Fibroblast of upper back skin (primary cell): ENCODE measurements at places on chromosomes 3 and 15.

GRCh38 chr3:142904639-142905436 is 16.0 kb upstream of the PCOLCE2 start:
- peak; percentile 25 for DNase-seq

DNA sequence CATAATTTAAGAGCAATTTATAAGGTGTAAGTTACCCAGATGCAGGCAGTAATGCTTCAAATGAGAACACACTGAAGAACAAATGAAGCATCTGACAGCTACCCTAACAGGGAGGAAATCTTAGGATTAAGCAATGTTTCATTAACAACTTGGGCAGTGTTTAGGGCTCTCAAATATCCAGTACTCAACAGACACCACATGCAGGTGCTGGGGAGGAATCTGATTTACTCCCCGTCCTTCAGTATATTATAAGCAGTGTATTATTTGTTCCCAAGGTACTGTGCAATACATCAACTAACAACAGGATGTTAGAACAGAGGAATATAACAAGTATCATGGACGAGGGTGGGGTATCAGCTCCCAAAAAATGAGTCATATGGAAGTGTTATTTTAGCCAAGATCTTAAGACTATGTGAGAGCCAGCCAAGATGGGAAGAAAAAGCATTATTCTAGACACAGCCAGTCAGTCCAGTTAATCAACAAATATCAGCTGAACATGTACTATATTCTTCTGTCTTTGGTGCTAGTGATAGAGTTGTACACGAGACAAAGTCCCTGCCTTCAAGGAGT is 20.4 kb downstream of the BTBD1 start:
- DNase-seq: peak; percentile 27

DNA sequence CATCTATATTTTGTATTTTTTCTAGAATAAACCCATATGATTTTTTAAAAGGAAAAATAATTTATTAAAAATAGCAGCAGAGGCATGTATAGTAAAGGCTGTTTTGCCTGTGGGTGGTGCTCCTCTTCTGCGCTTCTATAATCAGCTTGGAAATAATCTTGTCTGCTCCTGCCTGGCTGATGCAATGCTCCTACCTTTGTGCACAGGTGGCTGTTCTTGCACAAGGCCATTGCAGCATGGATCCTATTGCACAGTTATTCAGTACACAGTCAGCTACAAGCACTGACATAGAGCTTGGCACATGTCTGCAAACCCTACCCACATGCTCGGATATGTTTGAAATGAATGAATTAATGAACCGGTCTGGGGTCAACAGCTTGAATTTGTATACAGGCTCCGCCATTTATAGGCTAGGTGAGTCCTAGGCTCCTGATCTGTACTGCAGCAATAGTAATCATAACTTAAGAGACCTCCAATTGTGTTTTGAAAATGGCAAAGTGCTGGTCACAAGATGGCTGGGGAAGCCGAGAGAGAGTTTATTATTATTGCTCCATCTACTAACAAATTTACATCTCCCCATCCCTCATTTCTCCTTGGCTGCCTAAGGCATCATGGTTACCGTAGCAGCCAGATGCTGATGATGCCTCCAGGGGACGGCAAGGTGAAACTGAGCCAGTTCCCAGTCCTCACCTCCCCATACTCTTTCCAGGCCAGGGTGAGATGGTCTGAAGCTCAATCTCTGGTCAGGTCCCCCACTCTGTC is 532 bp upstream of the RTP1 start:
- DNase-seq: no peak

DNA sequence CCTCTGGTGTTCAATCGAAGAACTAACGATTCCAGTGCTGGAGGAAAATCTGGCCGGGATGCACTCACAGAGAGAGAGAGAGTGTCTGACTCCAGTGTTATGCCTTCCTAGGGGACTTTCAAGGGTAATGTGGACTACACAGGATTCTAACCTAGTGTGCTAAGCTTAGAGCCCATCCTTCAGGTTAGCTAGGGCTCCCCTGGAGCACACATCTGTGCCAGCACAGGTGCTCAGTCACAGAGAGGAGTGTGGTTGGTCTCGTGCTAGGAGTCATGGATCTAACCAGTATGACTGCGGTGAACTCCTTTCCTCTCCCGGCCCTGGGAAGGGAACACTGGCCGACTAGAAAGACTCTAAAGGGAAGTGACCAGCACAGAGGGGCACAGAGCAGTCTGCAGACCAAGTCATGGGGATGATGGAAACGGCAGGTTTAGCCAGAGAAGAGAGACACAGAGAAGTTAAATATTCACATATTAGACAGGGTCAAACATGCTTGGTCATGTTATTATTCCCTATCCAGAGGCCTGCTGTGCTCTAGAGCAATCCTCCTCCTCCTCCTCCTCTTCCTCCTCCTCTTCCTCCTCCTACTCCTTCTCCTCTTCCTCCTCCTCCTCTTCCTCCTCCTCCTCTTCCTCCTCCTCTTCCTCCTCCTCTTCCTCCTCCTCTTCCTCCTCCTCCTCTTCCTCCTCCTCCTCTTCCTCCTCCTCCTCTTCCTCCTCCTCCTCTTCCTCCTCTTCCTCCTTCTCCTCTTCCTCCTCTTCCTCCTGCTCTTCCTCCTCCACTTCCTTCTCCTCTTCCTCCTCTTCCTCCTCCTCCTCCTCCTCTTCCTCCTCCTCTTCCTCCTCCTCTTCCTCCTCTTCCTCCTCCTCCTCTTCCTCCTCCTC is 280.3 kb downstream of the XXYLT1 start:
- DNase-seq: no peak

DNA sequence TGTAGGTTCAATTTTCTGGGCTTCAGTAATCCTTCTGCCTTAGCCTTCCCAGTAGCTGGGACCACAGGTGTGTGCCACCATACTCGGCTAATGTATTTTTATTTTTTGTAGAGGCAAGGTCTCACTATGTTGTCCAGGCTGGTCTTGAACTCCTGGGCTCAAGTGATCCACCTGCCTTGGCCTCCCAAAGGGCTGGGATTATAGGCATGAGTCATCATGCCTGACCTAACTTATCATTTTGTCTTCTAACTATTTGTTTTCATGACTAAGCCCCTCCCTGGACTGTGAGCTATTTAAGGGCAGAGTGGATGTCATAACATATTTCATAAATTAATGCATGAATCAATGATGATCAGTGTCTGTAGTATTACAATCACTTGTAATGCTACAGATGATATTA is 56.1 kb upstream of the PIAS1 start:
- peak; percentile 81 for DNase-seq

- no peak for DNase-seq
These were observed 66.4 kb downstream of the DCUN1D1 start for GRCh38 chr3:182913889-182914288.

DNA sequence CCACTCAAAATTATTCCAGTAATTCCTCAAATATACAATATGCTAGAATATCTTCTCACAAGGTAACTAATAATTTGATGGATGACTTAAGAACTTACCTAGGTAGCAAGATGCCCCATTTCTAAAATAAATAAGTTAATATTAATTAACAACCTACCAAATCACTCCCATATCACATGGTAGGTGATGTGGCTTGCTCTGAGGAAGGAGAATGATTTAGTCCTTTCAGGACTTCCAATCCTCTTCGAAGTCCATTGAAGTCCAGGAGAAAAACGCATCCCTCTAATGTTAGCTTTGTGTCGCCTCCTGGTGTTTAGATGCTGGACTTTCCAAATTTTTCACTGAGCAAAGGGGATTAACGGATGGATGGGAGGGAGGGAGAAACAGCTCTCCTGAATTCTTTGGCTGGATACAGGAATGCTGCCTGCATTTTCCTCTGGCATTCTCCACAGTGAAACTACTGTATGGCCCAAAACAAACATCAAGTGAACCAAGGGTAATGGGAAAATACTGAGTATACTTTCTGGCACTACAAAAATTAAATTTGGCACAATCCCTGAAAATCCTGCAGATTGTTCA is 58.6 kb downstream of the PRICKLE2 start:
- DNase-seq: peak; percentile 55

GRCh38 chr15:22936577-22937472 is 43.3 kb downstream of the CYFIP1 start:
- DNase-seq: no peak

- no peak for DNase-seq
These were observed 60.5 kb downstream of the MEGF11 start for GRCh38 chr15:66193066-66193465.

- DNase-seq: peak; percentile 97
These were observed at the start of gene IDH3A for GRCh38 chr15:78149068-78149804. TSS of gene IDH3A (plus strand) at chr15:78149362. CDS start at chr15:78149404, 42 bp downstream.

DNA sequence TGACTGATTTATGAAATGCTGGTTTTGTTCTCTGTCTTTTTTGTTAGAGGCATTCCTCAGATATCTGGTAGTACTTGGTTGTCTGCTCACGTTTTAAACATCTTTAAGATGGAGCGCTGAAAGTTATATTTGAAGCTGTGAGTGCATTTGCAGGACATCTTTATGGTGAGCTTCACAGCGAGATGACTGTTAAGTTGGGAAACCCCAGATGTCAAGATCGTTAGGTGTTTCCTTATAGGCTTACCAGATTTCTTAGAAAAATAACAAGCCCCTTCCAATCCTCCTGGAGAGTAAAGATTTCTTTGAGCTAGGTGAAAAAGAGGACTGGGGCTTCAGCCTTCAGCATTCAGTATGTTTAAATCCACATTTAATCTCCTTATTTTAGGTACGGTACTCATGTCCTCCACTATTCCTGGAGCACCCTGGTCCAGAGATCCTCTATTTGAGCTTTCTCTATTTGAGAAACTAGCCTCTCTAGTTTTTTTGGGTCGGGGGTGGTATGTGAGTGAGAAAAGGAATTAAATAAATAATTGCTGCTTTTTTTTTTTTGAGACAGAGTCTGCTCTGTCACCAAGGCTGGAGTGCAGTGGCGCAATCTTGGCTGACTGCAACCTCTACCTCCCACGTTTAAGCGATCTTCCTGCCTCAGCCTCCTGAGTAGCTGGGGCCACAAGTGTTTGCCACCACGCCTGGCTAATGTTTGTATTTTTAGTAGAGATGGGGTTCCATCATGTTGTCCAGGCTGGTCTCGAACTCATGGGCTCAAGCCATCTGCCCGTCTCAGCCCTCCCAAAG is 72.3 kb downstream of the ZNF609 start:
- no peak for DNase-seq

- DNase-seq: no peak
These were observed 121.9 kb upstream of the SPATA12 start for GRCh38 chr3:56938530-56938929.

- DNase-seq: no peak
These were observed 81.6 kb downstream of the CDIN1 start for GRCh38 chr15:36661042-36661441.

GRCh38 chr3:127612966-127613365 is 14.8 kb downstream of the MCM2 start:
- no peak for DNase-seq

DNA sequence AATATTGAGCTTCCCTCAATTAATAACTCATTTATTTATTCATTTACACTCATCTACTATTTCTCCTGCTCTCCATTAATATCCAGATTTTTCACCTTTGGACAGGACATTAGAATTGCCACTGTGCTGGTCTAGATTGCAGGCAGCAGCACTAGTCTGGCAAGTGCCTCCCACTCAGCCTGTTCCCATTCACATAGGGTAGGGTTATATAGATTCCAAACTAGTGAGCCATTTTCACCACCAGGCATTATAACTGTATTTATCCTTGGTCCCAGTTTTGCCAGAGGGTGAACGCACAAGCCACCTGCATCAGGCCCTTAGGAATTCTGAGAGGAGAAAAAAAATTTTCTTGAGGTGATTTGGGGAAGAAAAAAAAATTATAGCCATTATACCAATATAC is 44.5 kb downstream of the ANAPC13 start:
- no peak for DNase-seq

DNA sequence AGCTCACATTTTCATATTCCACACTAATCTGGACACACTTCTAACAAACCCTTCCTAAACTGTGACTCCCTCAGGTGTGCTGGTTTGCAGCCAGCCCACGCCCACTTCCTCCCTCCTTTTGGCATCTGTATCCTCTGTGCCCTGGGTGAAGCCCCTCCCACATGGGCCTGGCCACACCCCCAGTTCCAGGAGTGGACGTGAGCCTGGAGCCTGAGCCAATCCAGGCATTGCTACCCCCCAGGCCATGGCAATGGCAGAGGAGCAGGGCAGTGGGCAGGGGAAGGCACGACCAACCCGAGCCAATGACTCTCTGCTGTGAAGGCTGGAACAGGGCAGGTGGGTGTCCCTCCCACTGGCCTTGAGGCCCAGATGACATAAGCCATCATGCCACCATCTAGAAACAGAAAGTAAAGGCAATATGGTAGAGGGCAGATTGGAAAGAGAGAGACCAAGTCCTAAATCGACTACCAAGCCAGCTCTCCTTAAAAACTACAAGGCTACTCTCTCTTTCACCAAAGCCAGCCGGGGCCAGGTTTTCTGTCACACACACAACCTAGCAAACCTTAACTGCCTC is 18.6 kb downstream of the FAM174B start:
- no peak for DNase-seq

DNA sequence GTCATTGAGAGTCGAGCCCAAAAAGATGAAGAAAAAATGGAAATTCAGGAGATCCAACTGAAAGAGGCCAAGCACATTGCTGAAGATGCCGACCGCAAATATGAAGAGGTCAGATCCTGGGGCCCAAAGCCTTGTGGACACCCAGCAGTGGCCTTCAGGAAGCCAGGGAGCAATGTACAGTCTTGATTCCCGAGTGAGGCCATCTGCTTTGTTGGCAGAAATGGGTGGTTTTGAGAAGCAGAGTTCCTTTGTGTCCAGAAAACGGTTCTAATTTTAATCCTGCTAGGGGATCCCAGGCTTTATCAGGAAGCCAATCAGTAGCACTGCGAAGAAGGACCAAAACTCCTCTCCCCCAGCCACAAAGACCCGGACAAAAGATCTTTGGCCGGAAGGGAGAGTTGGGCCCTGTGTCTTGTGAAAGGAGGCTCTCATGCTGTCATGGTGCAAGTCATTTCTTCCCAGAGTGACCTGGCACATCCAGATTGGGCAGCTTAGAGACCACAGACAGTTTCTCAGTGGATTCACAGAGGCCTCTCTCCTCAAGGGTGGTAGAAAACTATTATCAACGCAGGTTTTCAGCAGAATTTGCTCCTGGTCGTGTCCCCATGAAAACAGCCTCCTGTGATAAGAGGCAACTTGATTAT is 17.1 kb downstream of the TPM1 start:
- DNase-seq: no peak

DNA sequence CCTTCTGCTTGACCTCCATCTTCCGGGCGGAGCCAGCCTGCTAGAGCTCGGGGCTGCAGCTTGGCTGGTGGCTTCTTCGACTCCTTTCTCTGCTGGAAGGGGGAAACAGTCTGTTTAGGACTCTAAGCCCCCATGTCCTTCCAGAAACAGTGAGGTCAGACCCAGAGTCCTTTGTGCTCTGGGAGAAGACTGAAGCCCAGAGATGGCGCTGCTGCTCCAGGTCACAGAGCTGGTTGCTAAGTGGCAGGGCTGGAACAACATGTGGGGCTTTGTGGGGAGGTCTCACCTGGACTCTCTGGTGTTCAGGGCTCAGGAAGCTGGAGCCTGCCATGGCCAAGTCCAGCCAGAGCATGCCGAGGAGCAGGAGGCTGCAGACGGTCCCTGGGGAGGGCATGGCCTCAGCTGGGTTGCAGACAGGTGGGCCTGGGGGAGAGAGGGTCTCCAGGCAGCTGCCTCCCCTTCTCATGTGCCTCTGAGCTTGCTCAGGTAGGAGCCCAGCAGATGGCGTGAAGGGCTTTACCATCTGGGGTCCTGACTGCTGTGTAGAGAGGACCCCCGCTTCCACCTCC is 2.9 kb downstream of the GHRL start:
- DNase-seq: no peak
